Stimulated activated memory B cell treated with anti-CD40 and anti-IgM and Interleukin-4, amounts not matched to agents 10 μg/mL and 1 μg/mL and 100 μg/mL, for 72 hours (primary cell): ENCODE measurements at places on chromosomes 12 and 14.

DNA sequence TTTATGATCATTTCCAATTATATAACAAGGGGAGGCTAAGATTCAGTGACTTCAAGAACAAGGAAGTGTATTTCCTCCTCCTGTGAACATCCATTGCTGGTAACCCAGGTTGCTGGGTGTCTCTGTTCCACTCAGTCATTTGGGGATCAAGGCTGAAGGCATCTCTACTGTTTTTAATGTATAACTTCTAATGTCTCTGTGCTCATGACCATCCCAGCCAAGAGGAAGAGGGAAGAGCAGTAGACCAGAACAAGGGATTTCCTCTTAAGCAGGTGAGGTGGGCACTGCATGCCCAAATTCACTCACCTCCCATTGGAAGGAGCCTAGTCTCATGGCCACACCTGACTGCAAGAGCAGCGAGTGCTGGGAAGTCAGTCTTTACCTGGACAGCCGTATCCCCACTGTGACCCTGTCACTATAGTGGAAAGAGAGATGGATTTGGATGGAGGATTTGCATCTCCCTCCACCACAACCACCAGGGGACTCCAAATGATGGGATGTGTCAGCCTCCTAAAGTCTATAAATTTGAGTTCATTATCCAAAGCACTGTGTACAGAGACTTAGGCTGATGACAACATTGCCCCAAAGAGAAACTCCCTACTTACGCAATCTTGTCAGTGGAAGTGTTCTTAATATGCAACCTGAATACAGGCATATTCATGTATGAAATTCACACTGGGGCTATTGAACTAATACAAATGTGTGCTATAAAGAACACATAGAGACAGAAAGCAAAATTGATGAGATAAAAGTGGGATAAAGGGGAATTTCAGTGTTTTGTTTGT lies 368.7 kb downstream of the TMEM132D start:
- ATAC-seq, result no peak

GRCh38 chr12:109202770-109203169 lies 86.4 kb downstream of the ACACB start:
- ATAC-seq, result no peak

DNA sequence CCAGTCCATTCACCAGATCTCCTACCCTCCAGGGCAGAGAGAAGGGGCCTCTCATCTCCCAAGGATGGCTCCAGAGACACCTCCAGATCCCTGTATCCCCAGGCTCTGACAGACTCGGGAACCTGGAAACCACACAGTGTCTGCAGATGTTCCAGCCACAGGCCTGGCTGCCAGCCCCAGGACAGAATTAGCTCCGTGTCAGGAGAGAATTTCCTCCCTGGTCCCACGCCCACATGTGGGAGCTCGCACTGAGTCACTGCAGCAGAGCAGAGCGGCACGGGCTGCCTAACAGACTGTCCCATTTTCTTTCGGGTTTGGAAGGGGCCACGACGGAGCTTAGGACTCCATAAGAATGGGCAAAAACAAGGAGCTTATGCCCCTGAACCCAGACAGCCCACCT lies 33.6 kb downstream of the CMKLR1 start:
- ATAC-seq, result no peak

GRCh38 chr12:2094597-2094996 lies 41.8 kb downstream of the CACNA1C start:
- ATAC-seq, result no peak

DNA sequence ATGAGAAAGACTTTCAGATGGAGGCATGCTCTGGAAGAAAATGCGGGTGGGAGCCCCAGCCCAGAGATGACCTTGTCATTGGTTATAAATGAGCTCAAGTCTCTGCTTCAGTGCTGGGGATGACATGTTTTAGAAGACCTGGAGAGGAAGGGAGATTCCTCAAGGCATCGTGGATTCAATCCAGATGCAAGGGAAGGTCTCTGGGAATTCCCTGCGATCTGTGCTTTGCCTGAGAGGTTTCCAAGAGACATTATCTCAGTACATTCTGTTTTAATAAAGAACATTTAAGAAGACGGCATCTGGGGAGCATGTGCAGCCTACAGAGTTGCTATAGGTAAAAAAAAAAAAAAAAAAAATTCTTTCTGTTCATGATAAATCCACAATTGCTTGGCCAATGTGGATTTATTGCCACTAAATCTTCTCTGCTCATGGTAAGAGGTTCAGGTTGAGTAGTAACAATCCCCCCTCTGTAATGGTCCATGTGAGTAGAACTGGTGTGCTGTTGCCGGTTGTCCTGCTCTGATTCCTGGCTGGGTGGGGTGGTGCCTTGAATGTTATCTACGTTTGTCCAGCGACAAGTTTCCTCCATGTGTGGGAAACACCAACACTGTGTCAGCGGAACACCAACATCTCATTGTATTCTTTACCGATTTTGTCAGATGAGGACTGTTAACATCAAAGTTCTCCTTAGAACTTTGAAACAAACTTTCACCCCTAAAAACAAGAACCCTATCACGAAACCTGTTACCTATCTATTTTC lies 230.0 kb downstream of the MSRB3 start:
- no peak for ATAC-seq

DNA sequence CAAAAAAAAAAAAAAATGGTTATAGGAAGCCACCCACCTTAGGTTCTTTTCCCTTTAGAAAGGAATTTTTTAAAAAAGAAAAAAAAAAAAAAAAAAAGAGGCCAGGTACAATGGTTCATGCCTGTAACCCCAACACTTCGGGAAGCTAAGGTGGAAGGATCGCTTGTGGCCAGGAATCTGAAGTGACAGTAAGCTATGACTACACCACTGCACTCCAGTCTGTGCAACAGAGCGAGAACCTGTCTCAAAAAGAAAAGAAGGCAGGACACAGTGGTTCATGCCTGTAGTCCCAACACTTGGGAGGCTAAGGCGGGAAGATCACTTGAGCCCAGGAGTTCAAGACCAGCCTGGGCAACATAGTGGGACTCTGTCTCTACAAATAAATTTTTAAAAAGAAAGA lies 36.0 kb downstream of the SPTLC2 start:
- ATAC-seq, result no peak

GRCh38 chr12:2334689-2335088 lies 281.9 kb downstream of the CACNA1C start:
- no peak for ATAC-seq

DNA sequence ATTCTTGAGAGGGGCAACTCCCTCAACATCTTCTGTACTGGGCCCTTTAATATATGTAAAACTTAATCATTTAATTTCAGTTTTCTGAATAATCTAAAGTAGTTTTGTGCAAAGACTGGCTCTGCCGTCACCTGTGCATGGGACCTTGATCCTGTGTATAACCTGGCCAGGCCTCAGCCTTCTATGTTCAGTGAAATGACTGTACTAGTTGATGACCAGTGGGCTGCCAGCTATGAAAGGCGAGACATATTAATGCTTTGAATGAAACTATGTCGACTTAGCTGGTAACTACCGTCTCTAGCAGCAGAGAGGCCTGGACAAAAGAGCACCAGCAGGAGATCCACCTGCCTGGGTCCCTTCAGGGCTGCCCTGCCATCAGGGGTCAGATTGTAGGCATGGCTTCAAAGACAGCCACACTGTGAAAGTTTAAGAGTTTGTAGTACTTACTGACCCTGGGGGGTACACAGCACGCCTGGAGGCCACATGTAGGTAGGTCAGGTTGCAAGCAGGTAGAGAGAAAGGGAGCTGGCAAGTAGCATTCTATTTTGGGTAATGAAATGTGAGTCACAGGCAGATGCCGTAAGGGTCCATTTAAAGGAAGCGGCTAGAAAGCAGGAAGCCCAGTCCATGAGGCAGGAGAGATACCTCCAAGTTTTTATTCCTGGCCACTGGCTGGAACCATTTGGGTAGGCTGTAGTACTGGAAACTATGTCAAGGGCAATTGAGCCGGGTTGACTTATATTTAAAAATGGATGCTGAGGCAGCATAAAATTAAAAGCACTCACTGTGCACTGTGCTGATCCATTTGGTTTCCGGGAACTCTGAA lies 77.2 kb downstream of the BHLHE41 start:
- no peak for ATAC-seq

- no peak for ATAC-seq
These were observed 115.4 kb upstream of the OVCH1 start for GRCh38 chr12:29612912-29613311.

DNA sequence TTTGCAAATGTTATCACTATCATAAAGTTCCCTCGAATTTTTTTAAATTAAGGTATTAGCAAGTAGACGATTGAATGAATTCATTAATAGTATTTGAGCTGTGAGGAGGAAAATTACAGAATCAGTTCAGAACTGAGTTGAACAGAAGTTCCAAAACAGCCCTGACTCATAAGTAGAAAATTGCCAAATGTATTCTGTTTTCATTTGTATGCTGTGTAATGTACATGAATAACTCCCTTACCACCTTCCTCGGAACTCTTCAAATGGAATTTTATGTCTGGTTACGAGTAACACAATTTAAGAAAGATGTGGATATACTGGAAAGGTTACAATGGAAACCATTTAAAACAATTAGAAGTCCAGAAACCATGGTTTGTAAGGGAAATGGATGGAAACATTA lies 283.3 kb upstream of the FAR2 start:
- no peak for ATAC-seq

GRCh38 chr14:36365766-36366165 lies 45.3 kb upstream of the MBIP start:
- ATAC-seq, result no peak

DNA sequence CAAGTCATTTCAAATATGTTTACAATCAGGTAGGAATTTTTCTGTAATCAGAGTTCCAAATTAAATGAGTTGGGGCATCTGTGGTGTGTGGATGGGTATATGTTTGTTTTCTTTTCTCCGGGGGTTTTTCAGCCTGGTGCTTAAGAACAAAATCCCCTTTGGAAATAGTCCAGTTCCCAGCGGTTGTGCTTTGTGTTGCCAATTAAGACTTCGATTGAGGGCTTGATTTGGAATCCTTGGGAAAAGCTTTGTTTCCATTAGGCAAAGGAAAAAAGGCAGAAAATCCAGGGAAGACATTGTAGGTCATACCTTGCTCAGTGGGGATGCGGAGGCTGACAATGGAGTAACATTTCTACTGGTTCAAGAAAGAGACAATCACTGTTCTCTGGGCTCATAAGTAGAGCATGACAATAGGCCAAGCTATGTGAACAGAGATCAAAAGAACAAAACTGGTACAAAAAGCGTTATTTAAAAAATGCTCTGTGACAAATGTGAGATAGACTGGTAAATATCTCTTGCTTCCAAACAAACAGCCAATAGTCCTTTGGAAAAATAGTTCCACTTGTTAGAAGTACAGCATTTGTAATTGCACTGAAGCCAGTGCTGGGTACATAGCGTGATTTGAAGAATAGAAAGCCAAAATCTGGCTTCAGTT lies 79.7 kb downstream of the EML1 start:
- ATAC-seq, result no peak

- ATAC-seq, result no peak
These were observed 4.3 kb upstream of the STRN3 start for GRCh38 chr14:31030469-31030868.

GRCh38 chr12:58405363-58405762 lies 464.0 kb downstream of the ATP23 start:
- ATAC-seq, result no peak

- ATAC-seq, result no peak
These were observed 321.5 kb downstream of the CACNA1C start for GRCh38 chr12:2374092-2374906.

- ATAC-seq, result no peak
These were observed 256.3 kb downstream of the NTF3 start for GRCh38 chr12:5688226-5688625.

- no peak for ATAC-seq
These were observed 265.4 kb downstream of the ADGRD1 start for GRCh38 chr12:131218923-131219669.

- no peak for ATAC-seq
These were observed 7.8 kb downstream of the KTN1 start for GRCh38 chr14:55587847-55588246.

- no peak for ATAC-seq
These were observed 8.6 kb downstream of the ISCU start for GRCh38 chr12:108570743-108571608.

DNA sequence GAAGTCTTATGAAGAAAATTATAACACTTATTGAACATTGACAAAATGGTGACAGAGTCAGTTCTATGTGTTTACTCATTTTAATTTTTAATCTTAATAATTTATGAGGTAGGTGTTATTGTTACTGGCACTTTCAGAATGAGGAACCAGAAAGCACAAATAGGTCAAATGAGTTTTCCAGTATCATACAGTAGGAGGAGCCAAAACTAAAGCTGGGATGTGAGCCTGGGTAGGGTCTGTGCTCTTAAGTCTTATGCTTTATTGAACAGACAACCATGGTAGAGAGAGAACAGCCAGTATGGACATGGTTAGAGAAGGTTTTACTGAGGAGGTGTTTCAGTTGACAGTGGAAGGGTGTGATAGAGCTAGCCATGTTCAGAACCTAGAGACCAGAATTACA lies 775.7 kb downstream of the TMTC2 start:
- no peak for ATAC-seq

GRCh38 chr12:57842342-57843294 lies 3.9 kb downstream of the CTDSP2 start:
- ATAC-seq, result no peak

DNA sequence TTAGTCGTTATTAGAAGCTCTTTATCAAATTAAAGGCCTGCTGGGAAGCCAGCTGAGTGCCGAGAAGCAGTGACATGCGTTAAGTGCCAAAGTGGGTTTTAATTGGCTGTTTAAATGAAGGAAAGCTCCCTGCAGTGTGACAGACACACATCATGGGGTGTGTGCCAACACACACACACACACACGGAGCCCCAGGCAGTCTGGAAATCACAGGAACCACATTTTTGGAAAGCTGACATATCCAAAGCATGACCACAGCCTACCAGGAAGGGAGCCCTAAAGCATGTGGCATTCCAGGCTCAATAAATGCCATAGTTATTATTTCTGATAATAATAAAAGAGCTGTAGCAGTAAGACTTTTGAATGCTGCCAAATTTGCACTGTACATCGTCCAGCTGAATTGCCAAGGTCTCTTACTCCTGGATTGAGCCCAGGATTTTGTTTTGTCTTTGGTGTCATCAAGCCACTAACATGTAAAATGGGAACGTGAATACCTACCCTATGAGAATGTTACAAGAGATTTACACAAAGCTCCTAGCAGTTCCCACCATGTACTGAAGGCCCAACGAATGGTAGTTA lies 135.1 kb downstream of the TMEM30B start:
- ATAC-seq, result no peak

- ATAC-seq, result peak; percentile 3
These were observed 2.1 kb downstream of the CHST11 start for GRCh38 chr12:104458694-104459367.

- no peak for ATAC-seq
These were observed 58.6 kb downstream of the VWF start for GRCh38 chr12:6065863-6066199.

- no peak for ATAC-seq
These were observed 65.1 kb upstream of the PRB2 start for GRCh38 chr12:11460343-11461023.

GRCh38 chr12:109740694-109741245 lies 27.1 kb downstream of the FAM222A start:
- ATAC-seq, result no peak

- ATAC-seq, result no peak
These were observed 23.4 kb upstream of the SFSWAP start for GRCh38 chr12:131687346-131688125.

- ATAC-seq, result no peak
These were observed 1.0 kb downstream of the FAIM2 start for GRCh38 chr12:49902399-49903350.

- ATAC-seq, result peak; percentile 93
These were observed 36.3 kb upstream of the STK38L start for GRCh38 chr12:27207615-27208413.
